Right lung (tissue), 10 donors: ENCODE measurements at places on chromosomes 5 and 9. TPM values are rescaled to one million over a fixed set of nuclear protein-coding genes. Genes with fewer than 3 reads are reported as not detected.

ANKRD31 gene
- 0.34 TPM for polyA plus RNA-seq

CCL28 gene
- polyA plus RNA-seq: 0.43 TPM

C5orf52 gene
- not detected for polyA plus RNA-seq

GMCL2 gene
- polyA plus RNA-seq: not detected

DRD1 gene
- polyA plus RNA-seq: 0.06 TPM

CATSPER3 gene
- 0.74 TPM for polyA plus RNA-seq

C9orf50 gene
- polyA plus RNA-seq: 0.54 TPM

ITGA1 gene
- polyA plus RNA-seq: 32.4 TPM
